Neural progenitor cell (in vitro differentiated cells): ENCODE measurements at places on chromosomes 12 and 14.

DNA sequence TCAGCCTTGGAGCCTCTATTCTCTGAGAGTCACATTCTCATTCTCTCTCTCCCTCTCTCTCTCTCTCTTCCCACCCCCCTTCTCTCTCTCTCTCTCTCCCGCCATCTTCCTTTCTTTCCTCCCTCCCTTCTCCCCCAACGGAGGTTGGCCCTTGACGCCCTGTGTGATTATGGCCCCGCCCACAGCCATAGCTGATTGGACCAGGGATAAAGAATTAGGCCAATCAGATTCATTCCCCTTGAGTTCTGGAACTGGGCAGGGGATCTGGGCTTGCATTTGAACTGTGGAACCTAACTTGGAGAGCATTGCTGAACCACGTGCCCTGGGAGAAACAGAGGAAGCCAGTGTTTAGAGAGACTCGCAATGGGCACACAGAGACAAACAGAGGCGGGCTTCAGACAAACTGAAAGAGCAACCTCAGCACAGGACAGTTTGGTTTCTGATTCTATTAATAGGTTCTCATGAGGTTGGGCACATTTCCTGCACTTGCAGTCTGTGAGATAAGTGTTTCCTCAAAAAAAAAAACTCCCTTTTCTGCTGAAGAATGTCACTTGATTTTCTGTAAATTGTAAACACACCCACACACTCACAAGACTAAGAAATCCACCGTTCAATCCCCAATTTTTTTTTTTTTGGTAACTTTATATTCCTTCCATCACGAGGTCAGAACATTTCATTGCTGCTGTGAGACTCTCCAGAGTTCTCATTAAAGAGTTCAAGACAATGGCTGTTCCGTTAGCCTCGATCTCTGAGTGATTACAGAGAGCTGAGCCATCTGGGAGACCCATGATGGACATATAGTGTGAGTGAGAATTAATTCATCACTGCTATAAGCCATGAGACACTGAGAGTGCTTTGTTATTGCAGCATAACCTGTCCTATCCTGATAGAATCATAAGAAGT lies 3.5 kb upstream of the P2RX7 start:
- no peak for DNase-seq

GRCh38 chr12:2395354-2395977 lies 342.7 kb downstream of the CACNA1C start:
- DNase-seq, result peak; percentile 80

GRCh38 chr12:508145-508544 lies 48.4 kb downstream of the B4GALNT3 start:
- no peak for DNase-seq

DNA sequence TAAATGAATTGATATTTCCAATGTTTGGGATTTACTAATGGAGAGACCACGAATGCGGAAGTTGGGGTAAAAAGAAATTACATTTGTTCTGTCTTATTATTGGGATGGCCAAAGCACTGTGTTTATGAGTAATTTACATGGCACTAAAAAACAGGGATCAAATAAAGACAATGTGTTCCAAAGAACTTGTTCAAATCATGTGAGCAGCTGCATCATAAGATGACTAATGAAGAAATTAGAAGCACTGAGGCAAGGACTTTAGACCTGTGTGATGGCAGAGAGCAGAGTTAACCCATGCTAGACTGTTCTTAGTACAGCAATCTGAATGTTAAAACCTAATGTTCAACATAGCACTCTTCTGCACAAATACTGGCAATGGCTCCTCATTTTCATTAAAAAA lies 34.3 kb upstream of the DCN start:
- no peak for DNase-seq

- no peak for DNase-seq
Measured at GRCh38 chr14:76539130-76539529, 163.2 kb downstream of the ESRRB start.

DNA sequence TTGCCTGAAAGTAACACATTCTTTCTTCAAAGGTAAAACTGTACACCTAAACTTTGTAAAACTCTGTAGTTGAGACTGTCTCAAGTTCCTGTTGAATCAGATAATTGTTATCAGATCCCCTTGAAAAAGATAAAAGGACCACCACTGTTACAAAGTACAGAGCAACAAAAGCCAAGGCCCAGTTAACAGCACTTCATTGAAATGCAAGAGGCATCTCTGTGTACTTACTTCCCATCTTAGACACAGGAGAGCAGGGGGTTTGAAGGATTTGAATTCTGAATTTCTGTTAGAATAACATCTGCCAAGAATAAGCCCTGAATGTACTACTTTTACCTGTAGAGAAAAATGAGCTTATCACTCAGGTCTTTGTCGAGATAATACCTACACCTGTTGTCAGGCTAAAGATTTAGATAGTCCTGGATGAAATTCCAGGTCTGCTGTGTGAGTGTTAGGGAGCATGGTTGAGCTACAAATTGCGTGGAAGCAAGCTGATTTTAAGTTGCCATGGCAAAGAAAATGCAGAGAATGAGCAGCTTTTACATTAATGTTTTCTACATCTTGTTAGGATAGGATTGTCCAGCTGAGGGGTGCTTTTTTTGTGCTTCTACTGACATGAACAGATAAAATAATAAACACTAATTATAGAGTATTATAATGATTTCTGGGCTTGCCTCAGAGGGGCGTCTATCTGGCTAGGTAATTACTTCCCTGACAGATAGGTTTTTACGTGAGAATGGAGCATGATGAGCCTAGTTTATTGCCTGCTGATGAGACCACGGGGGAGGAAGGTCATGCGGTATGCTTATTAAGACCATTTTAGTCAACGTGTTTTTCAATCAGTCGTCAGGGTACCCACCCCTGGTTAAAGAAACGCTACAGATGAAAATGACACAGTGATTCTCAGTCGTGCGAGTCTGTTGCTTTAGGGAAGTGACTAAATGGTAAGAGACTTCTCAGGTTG lies 309.2 kb downstream of the PAWR start:
- no peak for DNase-seq

DNA sequence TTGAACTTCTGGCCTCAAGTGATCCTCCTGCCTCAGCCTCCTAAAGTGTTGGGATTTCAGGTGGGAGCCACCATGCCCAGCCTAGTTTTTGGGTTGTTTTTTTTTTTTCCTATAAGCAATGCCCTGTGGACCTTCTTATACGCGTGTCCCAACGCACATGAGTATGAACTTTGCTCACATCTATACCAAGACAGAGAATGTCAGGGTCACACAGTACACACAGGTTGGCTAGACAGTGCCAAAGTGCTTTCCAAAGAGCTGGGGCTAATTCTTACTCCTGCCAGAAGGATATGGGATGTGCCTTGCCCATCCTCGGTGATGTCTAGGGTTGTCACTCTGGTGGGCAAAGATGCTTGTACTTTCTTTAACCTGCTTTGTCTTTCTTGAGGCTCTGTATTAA lies 7.6 kb upstream of the CCDC85C start:
- no peak for DNase-seq

DNA sequence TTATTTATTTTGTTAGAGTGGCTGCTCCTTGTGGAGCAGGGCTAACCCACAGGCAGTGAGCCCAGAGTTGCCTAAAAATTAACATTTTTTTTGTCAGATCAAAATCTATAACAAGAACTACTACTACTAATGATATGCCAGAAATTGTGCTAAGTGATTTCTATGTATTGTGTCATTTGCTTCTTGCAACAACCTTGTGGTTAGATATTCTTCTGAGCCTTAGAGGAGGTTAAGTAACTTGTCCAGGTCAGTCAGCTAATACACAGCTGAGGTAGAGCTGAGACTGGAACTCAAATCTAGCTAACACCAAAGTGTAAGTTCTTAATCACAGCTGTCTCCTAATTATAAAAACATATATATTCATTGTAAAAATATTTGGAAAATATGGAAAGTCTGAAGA lies 29.8 kb downstream of the CFL2 start:
- DNase-seq, result no peak

DNA sequence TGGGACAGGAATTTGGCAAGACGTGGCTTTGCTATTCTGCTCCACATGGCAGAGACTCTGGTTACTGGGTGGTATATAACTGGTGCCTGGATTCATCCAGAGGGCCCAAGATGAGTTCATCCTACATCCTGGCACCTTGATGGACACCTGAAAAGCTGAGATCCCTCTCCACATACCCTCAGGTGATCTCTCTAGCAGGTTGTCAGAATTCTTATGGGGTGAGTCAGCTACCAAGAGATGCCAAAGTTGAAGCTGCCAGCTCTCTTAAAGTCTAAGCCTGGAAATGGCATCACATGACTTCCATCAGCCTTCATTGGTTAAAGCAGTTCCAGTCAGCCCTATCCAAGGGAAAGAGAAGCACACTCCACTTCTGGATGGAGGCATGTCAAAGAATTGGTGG lies 300.7 kb upstream of the SEL1L start:
- no peak for DNase-seq

- no peak for DNase-seq
Measured at GRCh38 chr12:78398750-78399149, 465.8 kb upstream of the SYT1 start.

GRCh38 chr14:68199554-68200151 lies 380.1 kb downstream of the RAD51B start:
- peak; percentile 86 for DNase-seq

DNA sequence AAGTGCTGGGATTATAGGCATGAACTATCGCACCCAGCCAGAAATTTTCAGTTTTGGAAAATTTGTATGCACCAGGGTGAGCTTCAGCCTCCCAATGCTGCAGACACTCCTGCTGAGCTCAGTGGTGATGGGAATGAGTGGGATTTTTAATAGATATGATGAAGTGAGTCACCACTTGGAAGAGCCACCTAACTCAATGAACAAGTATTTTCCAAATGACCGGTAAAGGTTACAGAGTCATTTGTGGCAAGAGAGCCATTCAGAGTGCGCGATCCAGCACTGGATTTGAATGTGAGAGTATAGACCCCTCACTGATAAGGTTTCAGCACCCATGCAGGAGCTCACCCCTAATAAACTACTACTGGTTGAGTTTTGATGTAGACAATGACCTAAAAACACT lies 100.7 kb downstream of the PPP2R5C start:
- no peak for DNase-seq

DNA sequence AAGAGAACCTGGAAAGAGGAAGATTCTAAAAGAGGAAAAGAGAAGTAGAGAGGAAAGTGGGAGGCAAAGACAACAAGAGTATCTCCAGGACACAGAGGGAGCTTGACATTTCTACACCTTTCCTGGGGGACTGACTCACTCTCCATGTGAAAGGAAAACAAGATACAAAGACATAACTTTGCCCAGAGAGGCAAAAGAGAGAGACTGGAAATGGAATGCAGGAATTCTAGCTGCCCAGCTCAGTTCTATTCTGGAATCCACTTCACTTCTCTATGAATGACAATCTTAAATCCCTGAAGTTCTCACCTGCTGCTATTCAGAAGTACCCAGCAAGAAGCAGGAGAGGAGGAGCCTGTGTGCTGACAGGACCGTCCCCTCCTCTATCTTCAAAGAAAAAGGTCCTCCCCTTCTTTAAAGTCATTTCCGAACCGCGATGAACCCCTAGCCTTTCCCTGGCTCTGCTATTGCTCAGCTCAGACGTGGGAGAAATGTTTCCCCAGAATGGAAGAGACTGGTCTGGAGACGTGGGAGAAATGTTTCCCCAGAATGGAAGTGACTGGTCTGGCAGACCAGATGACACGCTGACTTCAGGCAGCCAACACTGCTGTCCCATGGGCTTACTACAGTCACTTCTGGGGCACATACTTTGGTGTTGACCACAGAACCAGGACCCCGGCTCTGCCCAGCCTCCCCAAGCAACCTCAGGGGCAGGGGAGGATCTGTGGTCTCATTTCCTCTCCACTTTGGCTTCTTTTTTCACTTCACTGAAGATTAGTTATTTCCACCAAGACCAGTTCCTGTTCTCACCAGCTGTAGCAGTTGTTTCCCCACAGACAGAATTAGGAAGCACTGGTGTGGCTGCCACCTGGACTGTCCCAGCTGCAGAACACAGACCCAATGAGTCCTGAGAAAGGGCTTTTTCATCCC lies 8.3 kb downstream of the FMNL3 start:
- DNase-seq, result peak; percentile 41

- DNase-seq, result no peak
Measured at GRCh38 chr14:71119075-71119474, 211.8 kb downstream of the PCNX1 start.

- DNase-seq, result no peak
Measured at GRCh38 chr14:88003425-88003824, 1.5 kb upstream of the GPR65 start.

DNA sequence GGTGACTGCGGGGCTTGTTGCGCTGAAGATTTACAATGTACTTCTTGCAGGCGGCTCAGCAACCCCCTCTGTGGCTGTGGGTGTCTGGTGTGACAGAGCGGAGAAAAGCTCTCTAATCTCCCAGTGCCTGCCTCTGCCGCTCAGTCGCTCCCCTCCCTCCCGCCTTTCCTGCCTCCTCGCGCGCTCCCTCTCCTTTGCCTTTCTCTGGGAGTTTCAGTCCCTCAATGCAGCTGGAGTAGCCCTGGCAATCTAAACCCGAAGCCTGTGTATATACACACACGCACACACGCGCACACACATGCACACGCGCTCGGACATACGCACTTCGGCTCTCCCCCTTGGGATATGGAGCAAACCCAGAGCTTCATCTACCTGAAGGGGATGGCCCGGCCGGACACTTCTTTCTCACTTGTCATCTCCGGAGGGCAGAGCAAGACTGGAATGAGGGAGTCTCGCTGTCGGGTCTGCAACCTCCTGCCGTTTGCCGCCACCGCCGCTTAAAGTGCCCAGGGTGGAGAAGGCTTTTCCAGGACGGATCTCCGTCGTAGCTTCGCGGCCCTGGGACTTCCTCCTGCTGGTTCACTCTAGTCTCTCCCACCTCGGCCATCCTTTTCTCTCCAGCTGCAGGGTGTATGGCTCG lies 599 bp upstream of the TRHDE start:
- peak; percentile 88 for DNase-seq

DNA sequence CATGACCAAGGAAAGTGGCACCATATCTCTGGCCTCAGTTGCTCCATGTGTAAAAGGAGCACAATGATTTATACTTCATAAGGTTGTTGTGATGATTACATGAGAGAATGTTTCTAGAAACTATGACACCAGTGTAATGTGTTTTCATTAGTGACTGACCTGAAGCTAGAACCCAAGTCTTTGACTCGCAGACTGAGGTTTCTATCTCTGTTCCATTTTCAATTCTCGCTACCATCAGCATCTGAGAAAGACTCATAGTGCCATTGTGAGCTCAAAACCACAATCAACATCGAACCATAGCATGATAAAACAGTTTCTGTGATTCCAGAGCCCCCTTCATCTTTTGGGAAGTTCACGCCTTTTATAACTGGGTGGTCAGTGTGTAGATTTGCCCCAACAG lies 53.8 kb downstream of the STAB2 start:
- no peak for DNase-seq

- no peak for DNase-seq
Measured at GRCh38 chr12:109893261-109893995, 6.6 kb upstream of the TCHP start.

DNA sequence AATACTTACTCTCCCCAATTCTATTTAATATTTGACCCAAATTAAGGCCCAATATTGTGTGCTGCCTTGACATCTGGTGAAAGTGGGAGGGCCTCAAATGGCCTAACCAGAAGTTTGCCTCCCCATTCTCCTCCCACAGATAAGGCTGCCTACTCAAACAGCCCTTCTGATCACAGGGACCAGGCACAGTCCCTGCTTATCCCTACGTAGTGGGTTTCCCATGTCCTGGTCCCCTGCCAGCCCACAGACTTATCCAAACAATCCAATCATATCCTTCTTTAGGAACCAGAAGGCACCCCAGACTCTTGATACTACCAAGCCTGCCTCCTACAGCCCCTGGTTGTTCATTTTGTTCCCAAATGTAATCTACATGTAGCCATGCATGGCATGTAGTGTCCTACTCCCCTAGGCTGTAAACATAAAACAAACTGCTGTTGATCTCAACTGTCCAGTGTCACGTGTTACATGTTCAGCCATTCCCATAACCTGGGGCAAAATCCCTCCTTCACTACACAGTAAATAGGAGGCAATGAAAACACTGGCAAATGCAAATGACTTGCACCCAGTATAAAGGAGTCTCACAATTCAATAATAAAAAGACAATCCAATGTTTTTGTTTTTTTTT lies 49.3 kb downstream of the EEA1 start:
- no peak for DNase-seq
